ENCODE measurements at places on chromosomes 4 and X.

GRCh38 chr4:4327652-4328121, 37.6 kb downstream of the ZBTB49 start:
- DNase-seq = peak; percentile 12

GRCh38 chr4:40395908-40396793, 61.0 kb downstream of the CHRNA9 start:
- no peak for DNase-seq

- peak; percentile 50 for DNase-seq
Observed at GRCh38 chr4:127698789-127699200, 31.4 kb upstream of the SLC25A31 start.

GRCh38 chr4:165328101-165328425, 594 bp downstream of the MSMO1 start:
- no peak for DNase-seq

- DNase-seq = no peak
Observed at GRCh38 chrX:80016182-80016581, 1.6 kb downstream of the TBX22 start.

- DNase-seq = no peak
Observed at GRCh38 chrX:78643874-78644273, 15.3 kb downstream of the RTL3 start.

DNA sequence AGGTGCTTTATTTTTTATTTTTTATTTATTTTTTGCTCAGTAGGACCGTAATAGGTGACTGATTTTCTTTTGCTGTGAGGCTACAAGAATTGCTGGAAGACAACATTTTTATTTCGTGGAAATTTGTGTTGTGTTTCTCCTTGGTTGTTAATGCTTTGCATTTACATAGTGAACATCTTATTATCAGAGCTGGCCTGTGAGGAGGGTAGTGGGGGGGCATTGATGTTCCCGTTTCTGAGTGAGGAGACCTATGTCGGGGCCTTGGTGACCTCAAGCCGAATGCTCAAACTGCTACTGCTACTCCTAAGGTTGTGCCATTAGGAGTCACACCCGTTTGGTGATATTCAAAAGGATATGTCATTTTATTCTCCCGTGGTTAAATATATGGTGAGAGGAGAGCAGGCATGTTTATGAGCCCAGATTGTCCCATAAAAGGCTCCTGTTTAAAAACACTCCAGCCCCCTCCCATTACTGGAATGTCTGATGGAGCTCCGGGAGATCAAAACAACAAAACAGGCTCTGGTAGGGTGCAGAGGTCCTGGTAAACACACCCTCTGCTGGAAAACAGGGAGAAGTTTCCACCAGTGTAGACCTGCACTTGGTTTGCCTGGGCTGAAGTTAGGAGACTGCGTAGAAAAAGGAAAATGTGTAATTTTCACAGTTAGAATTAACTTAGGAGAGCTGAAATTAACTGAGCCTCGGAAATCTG, 5.6 kb downstream of the PDGFRA start:
- DNase-seq = no peak

- DNase-seq = no peak
Observed at GRCh38 chr4:58649226-58649625, 1539.0 kb upstream of the IGFBP7 start.

- DNase-seq = no peak
Observed at GRCh38 chrX:33324099-33324498, 112.8 kb upstream of the DMD start.

DNA sequence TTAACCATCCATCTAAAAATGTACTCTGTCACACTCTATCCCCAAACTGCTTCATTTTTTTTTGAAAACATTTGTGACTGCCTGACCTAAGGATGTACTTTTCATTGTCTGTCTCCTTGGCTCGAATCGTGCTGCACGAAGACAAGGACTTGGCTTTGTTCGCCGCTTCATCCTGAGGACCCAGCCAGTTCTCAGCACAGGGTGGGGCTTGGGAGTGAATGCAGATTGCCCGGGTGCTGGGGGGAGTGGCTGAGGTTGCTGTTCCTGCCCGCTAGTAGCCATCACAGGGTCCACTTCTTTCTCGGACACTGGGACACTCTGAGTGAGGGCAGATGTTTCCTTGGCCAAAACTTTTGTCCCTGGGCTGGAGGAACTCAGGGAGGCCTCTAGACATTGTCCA, 70.1 kb upstream of the CLCN4 start:
- DNase-seq = no peak

DNA sequence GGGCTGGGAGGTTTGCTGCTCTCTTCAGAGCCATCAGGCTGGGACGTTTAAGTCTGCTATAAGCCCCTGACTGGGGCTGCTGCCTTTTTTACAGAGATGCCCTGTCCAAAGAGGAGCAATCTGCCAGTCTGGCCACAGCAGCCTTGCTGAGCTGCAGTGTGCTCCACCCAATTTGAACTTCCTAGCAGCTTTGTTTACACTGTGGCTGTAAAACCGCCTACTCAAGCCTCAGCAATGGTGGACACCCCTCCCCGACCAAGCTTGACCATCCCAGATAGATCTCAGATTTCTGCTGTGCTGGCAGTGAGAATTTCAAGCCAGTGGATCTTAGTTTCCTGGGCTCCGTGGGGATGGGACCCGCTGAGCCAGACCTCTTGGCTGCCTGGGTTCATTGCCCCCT, 40.7 kb downstream of the SPATA18 start:
- peak; percentile 82 for DNase-seq

GRCh38 chr4:48910511-48910910, 3.9 kb upstream of the OCIAD2 start:
- DNase-seq = no peak

GRCh38 chrX:39760930-39761329, 336.8 kb downstream of the BCOR start:
- DNase-seq = no peak

DNA sequence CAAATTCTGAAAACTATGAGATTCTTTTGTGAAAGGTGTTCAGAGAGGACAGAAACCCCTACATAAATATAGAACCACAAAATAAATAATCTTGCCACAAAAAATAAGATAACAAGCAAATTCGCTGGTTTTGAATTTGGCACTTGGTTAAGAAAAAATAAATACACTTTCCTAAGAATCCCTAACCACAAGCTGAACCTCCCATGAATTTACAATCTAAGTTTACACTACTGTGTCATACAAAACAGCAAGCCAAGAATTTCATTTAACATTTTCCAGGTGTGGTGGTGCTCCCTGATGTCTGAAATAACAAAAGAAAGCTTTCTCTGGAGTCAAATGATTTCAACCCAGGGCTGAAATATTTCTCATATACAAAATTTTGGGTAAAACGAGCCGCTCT, 121.0 kb downstream of the KCNIP4 start:
- no peak for DNase-seq

DNA sequence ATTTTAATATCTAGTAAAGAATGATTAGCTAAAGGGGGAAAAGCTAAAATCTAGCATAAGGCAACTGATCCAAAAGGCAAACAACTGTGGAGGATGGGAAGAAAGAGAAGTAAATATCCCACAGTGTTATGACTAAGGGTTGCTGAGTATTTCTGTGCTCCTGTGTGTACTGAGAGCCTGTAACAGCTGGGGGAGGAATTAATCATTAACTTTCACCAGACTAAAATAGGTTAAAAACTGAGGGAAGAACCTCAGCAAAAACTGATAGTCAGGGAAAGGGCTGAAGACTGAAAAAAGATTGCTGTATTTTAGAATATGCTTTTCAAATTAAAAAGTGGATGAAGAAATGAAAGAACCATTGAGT, 365.9 kb downstream of the CXXC4 start:
- DNase-seq = no peak

- peak; percentile 92 for DNase-seq
Observed at GRCh38 chrX:129932016-129932820, 26.3 kb downstream of the UTP14A start.

- DNase-seq = peak; percentile 52
Observed at GRCh38 chrX:107684956-107685385, 56.7 kb downstream of the PRPS1 start.

- DNase-seq = no peak
Observed at GRCh38 chr4:654871-655463, 19.1 kb downstream of the ATP5ME start.

- peak; percentile 14 for DNase-seq
Observed at GRCh38 chr4:146522869-146523205, 1.1 kb upstream of the SLC10A7 start.

DNA sequence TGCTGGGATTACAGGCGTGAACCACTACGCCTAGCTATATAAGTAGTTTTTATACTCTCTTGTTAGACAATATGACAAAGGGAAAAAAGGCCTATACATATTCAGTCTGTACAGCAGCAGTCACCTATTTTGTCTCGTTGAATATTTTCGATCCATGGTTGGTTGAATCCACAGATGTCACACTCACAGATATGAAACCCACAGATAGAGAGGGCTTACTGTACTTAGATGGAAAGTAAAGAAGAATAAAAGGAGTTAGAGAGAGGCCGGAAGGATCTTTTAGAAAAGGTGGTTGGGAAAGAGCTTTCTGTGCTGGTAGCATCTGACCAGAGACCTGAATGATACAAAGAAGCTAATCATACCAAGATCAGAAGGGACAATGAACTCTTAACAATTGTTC, 38.3 kb upstream of the SPINK2 start:
- DNase-seq = no peak

GRCh38 chr4:121221608-121222007, 57.5 kb upstream of the TNIP3 start:
- DNase-seq = no peak

- DNase-seq = peak; percentile 89
Observed at GRCh38 chr4:98688411-98689290, 30.2 kb upstream of the TSPAN5 start.

- no peak for DNase-seq
Observed at GRCh38 chrX:38009641-38010040, 3.3 kb downstream of the SYTL5 start.

DNA sequence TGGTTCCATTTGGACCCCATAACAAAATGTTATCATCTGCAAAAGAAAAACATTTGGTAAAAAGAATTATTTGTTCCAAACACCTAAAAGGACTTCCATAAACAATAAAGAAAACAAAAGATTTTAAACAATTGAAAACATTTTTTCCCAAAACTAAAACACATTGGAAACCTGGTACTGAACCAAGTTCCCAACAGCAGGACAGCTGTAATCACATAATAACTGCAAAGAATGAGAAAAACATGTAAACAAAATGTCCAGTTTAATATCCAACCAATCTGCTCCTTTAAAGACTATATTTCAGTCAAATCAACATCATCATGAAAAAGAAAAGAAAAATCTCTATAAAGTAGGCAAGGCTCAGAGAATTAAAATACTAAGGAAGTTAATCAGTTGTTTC, 36.3 kb downstream of the PRDM5 start:
- no peak for DNase-seq

DNA sequence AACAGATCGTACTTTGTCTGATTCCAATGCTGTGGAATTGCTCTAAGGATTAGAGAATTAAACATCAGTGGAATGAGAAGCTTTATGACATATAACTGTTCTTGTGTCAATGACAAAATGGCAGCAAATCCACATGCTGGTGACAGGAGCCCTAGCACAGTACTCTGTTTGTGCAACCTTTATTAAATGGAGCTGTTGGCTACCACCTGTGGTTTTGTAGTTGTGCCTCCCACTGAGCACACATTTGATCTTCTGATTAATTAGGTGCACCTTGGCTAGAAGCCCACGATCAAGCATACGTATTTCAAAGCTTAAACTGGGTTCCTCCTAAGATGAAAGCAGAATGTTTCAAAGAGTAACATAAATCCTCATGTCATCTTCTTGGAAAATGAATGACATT, 394.0 kb upstream of the IGFBP7 start:
- DNase-seq = no peak

GRCh38 chr4:10704430-10704810, 19.9 kb upstream of the CLNK start:
- peak; percentile 5 for DNase-seq

DNA sequence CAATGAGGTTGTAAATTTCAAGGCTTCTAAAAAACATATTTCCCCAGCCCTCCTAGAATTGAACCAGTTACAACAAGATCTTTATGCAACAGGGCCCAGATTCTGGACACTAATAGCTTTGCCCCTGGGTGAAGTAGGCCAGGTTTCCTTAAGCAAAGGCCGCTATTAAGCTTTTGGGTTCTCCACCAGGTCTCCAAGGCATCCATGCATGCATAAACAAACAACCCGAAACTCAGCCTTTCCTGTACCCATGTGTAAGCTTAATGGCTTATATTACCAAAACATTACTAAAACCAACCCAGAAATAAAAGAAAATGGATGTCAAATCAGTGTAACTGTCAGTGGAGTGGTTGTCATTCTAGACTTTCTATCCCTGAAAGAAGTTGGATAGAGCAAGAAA, 137.1 kb downstream of the ARHGAP6 start:
- DNase-seq = no peak

DNA sequence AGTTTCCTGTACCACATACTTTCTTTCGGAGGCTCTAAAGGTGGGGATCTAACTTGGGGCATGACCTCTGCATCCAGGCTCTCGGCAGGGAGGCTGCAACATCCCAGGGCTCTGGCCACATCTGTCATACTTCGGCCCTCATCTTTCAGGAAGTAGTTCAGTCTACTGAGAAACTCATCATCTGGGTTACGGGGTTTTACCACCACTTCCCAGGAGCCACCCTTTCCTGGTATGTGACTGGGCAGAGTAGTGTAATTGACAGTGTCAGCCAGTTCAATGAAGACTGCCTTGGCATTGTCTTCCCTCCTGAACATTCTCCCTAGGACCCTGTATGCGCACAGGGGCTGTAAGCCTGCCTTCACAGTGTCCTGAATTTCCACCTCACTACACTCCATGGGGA, 2.8 kb downstream of the PNMA5 start:
- DNase-seq = no peak

GRCh38 chr4:88054229-88054628, 46.8 kb downstream of the PKD2 start:
- DNase-seq = peak; percentile 21

GRCh38 chrX:16100673-16101072, 22.7 kb upstream of the GRPR start:
- no peak for DNase-seq

- no peak for DNase-seq
Observed at GRCh38 chrX:14351611-14352303, 177.6 kb upstream of the GLRA2 start.

DNA sequence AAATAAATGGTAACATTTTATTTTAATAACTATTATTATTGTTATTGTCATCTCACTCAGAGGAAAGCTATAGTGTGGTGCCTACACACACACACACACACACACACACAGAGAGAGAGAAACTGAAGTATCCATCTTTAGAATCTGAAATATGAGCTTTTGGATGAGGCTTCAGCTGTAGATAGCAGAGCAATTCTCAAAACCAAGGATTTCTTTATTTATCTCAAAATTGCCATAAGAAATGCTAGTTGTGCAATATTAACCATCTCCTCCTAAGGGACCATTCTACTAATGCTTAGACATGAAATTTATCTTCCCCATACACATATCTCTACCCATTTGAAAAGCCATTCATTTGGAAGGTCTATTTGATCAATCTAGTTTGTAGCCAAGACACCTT, 50.1 kb upstream of the SGMS2 start:
- no peak for DNase-seq

- peak; percentile 62 for DNase-seq
Observed at GRCh38 chr4:48970471-48970921, 15.6 kb upstream of the CWH43 start.

GRCh38 chr4:86218746-86219473, 140.9 kb downstream of the MAPK10 start:
- peak; percentile 38 for DNase-seq
